ENCODE measurements at places on chromosomes 2 and 18. TPM values are rescaled to one million over a fixed set of nuclear protein-coding genes. Genes with fewer than 3 reads are reported as not detected.

GRCh38 chr2:172329416-172329773, 98.0 kb upstream of the ITGA6 start:
- DNase-seq, result no peak

IL18RAP gene
- polyA plus RNA-seq, result 0.44 TPM

- DNase-seq, result no peak
These were observed 32.5 kb downstream of the FAM228A start for GRCh38 chr2:24207359-24207758.

DNA sequence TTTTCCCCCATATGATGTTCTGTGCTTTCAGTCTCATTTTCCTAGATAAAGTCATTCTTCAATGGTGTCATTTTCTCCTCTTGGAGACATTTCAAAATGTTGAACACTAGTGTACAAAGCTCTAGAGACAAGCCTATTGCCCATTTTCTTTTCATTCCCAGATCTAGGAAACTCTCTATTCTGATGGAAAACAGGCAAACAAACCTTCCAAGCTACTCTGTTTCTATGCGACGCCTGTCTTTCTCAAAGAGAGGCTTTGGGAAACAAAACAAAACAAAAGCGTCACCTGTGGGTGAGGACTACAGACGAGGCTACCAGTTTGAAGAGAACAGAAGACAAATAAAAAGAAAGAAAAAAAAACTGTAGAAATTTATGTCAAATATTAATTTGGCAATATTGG, 311.0 kb downstream of the CBLN2 start:
- no peak for DNase-seq

- DNase-seq, result no peak
These were observed 62.8 kb upstream of the HDAC4 start for GRCh38 chr2:239463541-239464165.

DNA sequence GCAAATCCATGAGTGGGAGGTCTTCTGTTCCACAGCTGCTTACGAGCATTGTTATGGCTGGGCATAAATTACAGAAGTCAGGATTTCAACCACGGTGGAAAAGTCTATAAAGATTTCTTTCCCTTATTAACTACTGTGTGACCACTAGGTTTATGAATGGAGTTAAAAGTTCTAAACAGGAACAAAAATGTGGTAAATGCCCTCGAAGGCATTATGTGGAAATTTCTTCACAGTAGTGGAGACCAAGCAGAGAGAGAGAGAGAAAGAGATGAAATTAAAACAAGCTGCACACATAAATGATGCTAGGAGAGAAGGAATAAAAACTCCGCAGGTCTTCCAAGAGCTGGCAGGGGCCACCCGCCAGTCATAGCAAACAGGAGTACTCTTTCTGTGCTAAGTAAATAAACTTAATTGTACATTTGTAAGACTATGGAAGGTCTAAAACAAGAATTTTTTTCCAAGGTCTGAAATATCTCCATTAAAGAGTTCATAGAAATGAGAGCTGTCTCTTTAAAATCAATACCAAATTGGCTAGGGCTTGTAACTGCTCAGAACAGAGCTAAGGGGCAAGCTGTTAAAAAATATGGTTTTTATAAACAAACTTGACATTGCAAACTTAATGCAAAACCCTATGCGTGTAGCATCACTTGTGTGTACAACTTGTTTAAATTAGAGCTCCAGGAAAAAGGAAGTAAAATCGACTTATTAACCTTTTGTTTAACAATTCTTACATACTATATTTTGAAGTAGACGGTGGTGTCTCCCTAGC, 438.2 kb downstream of the MEIS1 start:
- DNase-seq, result no peak

ANKRD62 gene
- 0.10 TPM for polyA plus RNA-seq

SP100 gene
- 26.7 TPM for polyA plus RNA-seq

FTCDNL1 gene
- polyA plus RNA-seq, result 1.2 TPM

ATP6V1C2 gene
- 7.3 TPM for polyA plus RNA-seq

DNA sequence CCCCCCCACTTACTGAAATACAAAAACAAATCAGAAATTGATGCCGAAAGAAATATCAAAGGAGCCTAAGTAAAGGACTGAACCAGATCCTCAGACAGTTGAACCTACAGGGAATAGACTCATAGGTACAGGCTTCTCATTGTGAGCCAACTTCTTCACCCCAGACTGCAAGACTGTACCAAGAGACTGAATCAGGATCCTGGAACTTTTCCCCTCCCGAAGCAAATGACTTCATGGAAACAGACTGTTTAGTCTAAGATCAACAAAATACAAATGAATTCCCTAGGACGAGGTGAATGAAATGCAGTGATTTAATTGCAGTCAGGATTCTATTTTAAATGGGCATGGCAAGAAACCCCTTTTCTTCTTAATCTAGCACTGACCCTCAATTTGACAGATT, 53.6 kb upstream of the RNF152 start:
- DNase-seq, result no peak

IKZF2 gene
- 8.2 TPM for polyA plus RNA-seq

CYS1 gene
- polyA plus RNA-seq, result 96.9 TPM

DNA sequence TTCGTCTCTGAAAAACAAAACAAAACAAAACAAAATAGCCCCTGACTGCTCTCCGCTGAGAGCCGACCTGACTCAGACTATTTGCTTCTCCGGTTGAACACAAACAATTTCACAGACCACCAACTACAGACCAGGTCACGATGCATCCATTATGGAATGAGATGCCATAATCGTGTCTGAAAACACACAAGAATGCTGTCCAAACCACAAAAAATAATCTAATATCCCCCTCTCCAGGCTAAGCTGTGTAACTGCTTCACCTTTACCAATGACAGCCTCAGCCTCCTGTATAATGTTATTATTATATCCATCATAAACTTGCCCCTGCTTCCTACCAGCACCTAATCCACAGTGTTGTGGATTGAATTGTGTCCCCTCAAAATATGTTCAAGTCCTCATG, 114.7 kb downstream of the DNAH6 start:
- DNase-seq, result peak; percentile 15
